ENCODE measurements at places on chromosomes 5 and 9.

GRCh38 chr9:126965541-126966428 lies 51.2 kb downstream of the RALGPS1 start:
- DNase-seq: peak; percentile 10

- no peak for DNase-seq
Measured at GRCh38 chr9:118362123-118362522, 657.9 kb downstream of the TLR4 start.

GRCh38 chr5:175896301-175897040 lies 25.1 kb downstream of the CPLX2 start:
- no peak for DNase-seq

- DNase-seq: peak; percentile 81
Measured at GRCh38 chr5:147472664-147473475, 37.0 kb downstream of the DPYSL3 start.

DNA sequence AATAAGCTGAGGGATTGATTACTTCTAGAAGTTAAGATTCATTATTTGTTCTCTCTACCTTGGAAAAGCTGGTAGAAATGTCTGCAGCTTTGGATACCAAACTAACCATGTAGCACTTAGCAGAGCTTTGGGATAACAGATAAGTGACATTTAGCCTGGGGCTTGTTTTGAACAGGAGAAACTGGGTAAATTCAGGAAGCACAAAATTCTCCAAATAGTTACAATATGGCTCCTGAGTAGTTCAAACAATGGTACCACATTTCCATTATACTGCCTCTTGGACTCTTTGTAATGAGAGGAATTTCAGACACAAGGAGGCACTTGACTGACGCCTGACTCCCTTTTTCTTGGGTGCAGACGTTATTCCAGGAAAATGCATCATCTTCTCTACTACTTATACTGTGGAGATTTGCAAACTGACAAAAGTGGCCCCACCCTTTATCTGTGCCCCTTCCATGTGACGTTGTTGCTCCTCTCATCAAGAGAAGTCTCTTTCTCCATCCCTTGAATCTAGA lies 22.5 kb downstream of the PRUNE2 start:
- DNase-seq: no peak

DNA sequence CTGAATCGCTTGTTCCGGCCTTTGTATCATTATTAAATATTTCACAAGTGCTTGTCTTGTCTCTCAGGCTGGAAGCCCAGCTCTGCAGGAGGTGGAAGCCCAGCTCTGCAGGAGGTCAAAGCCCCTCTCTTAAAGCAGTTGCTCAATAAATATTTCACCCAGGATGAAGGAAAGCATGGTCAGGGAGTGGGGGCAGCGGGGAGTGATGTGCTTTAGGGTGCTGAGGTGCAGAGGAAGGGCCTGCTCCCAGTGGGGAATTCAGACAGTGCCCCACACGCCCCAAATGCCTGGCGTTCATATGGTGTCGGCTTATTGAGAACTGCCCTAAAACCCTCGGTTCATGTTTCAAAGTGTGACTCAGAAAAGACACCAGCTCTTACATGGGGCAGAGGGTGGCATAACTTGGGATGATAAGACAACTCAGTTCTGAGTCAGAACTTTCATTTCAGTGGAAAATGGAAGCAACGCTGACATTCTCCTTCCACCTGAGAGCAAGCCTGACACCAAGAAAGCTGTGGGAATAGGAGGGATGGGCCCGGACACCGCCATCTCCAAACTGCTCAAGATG lies 114.3 kb upstream of the DAP start:
- no peak for DNase-seq

DNA sequence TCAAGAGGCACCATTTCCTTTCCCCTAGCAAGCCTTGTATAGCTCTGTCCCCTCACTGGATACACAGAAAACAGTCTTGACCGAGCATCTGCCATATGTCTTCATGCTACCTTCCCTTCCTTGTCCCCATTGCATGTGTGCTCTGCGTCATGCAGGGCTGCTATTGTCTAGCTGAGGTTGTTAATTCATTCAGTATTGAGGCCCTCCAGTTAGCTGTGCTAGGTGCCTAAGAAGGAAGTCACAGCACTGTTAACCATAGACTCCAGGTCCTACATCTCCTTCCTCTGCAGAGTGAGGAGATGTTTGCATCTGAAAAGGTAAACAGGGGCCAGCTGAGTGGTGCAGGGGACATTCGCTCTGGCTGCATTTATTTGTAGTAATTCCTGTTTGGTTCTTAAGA lies 48.2 kb downstream of the SLC1A3 start:
- no peak for DNase-seq

GRCh38 chr5:111892949-111893348 lies 136.0 kb upstream of the NREP start:
- no peak for DNase-seq

DNA sequence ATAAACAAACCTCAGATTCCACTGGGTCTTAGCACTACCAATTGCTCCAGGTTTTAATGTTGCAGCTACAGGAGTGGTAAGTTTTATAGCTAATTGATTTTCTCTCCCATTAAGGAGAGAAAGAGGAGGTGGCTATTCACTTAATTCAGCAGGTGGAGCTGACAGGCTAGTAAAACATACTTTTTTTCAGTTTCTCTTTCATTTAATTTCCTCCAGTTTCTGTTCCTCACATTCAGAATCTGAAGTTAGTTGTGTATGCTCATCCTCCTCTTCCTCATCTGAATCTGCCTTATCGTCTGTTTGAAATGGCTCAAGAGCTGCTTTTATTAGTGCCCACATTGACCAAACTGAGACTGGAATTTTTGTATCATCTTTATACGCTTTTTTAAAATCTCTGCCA lies 98.0 kb downstream of the PLPPR1 start:
- DNase-seq: no peak

- DNase-seq: no peak
Measured at GRCh38 chr9:135512904-135513303, 8.3 kb upstream of the LCN1 start.

DNA sequence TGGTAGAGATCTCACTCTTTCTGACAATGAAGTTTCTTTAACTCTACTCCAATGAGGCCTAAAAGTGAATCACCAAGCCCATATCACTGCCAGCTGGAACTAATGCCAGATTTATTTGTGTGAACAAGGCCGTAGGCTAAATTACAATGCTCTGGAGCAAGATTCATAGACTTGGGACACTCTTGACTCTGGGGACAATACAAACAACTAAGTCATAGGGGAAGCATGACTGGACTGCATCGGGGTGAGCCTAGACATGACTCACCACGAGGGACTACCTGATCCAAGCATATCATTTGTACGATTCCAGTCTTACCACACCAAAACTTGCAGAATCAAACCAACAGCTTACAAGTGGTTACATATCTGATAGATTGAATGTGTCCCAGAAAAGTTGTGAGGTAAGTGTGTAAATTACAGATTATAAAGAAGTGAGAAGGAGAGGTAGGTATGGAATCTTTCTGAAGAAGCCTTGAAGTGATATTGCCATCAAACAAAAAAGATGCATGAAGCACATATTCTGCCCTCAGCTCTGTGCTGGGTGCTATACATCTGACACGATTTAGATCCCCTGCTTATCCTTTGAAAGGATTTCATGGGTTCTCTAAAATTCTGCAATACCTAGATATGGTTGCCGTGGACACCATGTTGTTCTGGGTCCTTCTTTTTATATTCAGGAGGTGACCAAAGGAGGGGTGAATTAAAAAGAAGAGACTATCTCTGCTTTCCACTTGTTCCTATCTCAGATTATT lies 199.3 kb upstream of the PDE4D start:
- DNase-seq: peak; percentile 9

GRCh38 chr9:120935383-120935857 lies 8.8 kb upstream of the TRAF1 start:
- peak; percentile 87 for DNase-seq

DNA sequence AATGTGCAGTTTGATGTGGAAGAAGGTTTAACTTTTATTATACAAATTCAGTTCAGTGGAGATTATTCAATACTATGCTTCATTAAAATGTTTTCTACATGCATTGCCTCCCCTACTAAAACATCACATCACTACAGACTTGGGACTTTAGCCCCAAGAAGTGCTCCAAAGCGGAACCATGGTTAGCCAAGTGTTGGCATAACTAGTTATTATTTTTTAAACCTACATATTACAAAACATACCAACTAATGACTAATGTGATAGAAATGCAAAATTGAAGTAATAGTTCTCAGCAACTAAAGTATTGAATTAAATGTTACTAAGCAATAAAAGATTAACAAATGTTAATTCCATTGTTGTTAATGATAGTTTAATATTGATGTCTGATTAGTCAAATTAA lies 74.5 kb downstream of the XRCC4 start:
- no peak for DNase-seq

- no peak for DNase-seq
Measured at GRCh38 chr9:94950579-94951323, 224.3 kb downstream of the AOPEP start.

GRCh38 chr5:130286971-130287370 lies 382.7 kb downstream of the CHSY3 start:
- DNase-seq: no peak

DNA sequence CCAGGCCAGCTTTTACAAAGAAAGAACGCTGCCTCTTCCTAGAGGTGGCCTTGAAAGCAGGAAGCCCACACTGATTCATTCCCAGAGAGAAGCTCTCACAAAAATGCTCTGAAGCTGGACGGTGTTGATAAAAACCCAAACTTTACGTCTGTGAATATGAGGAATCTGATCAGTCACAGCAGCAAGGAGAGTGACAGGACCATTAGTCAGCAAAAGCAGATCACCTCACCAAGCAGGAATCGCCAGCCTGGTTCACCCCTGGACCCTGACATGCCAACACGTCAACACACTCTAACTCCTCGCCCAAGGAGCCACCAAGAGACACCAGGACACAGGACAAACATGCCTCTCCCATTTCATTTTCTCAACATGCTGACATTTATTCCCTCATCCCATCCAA lies 70.6 kb upstream of the ZNF622 start:
- no peak for DNase-seq

GRCh38 chr9:90517103-90517502 lies 125.5 kb downstream of the DIRAS2 start:
- no peak for DNase-seq

- DNase-seq: no peak
Measured at GRCh38 chr5:72557167-72558045, 50.2 kb upstream of the ZNF366 start.

DNA sequence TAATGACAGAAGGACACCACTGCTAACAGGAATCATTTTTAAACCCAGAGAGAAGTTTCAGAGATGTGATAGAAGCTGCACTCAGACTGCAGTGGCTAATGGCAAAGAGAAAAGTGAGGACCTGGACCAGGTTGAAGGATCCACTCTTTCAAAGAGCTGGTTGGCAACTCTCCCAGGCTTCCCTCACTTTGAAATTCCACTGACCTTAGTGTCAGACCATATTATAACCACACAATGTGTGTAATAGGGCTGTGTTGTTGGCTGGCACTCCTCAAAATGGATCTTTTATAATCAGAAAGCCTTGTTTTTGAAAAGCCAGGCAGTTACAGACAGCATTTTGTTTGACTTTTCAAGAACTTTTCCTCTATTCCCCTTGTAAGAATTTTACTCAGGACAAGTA lies 280.7 kb downstream of the PRELID2 start:
- DNase-seq: peak; percentile 9

DNA sequence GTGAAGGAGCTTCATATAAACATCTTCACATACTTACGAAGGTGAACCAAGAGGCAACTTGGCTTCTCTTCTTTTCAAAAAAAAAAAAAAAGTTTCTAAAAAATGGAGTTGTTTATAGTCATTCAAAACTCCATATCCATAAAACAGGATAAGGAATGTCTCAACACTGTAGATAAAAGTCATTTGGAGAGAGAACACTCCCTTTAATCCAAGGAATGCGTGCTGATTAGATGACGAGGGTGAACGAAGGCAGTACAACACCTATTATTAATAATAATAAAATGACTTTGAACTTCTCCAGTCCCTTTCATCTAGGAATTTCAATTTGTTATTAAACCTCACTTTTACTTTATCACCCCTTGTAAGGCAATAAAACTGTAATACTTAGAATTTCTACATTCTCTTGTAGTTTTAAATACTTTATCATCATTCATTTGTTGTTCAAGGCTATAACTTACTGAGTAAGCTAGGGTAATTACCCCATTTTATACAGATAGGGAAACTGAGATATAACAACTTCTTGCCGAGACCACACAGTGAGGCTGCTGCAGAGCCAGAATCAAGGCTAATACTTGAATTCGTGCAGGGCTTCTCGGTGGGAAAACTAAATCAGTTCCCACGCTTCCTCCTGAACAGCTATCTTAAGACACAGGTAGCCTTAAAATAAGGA lies 377.1 kb downstream of the EFNA5 start:
- no peak for DNase-seq

GRCh38 chr5:58825899-58826298 lies 243.0 kb downstream of the RAB3C start:
- DNase-seq: no peak

GRCh38 chr9:91256235-91256634 lies 105.5 kb downstream of the AUH start:
- no peak for DNase-seq

GRCh38 chr5:9058161-9058560 lies 487.7 kb downstream of the SEMA5A start:
- no peak for DNase-seq

DNA sequence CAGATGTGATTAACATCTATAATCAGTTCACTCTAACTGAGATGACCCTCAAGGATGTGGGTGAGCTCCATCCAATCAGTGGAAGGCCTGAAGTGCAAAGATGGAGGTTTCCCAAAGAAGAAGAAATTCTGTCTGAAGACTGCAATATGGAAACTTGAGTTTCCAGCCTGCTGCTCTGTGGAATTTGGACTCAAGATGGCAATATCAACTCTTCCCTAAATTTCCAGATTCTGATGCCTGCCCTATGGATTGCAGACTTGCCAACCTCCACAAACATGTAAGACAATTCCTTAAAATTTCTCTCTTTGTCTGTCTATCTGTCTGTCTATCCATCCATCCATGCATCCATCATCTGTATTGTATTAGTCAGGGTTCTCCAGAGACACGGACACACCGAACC lies 85.9 kb downstream of the ICE1 start:
- DNase-seq: no peak

GRCh38 chr5:115096034-115096769 lies 73.5 kb downstream of the TRIM36 start:
- DNase-seq: peak; percentile 90

DNA sequence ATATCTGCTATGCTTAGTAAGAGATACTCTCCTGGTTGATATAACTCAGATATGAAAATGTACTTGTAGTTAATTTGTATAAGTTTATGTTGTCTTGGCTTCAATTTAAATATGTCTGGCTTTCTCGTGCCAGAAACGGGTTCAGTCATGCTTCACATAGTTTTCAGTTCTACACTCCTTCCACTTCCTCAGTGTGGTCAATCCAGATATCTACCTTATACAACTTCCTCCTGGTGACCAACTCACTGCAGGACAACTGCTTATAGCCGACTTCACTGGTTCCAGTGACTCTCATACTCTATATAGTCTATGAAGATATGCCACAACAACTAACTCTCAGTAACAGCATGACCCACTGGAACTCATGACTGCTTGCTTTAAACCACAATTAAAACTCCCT lies 690.4 kb downstream of the SLCO4C1 start:
- DNase-seq: no peak

DNA sequence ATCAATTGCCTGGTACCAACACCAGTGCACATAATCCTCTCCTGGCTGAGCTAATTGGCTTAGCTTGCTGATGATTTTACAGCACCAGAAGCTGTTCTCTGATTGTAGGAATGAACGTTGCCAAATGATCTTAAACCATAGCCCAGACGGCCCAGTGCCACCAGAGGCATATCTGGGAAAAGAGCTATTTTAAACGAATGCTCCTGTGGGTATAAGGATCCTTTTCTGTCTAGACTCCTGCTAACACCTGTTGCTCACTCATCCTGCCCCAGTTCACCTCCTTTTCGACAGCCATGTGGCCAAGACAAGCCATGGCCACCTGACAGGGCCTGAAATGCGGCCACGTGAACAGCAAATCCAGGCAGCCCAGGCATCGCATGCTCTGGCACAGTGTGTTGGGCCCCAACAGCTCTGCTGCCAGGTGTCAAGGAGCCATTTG lies 289.9 kb upstream of the SLC30A5 start:
- DNase-seq: no peak

All from NCI-H446 treated with DMSO at 0.1 percent for 48 hours (cell line).